NCI-H1092 treated with DMSO at 0.1 percent for 48 hours (cell line): ENCODE measurements at places on chromosomes 13 and 19.

DNA sequence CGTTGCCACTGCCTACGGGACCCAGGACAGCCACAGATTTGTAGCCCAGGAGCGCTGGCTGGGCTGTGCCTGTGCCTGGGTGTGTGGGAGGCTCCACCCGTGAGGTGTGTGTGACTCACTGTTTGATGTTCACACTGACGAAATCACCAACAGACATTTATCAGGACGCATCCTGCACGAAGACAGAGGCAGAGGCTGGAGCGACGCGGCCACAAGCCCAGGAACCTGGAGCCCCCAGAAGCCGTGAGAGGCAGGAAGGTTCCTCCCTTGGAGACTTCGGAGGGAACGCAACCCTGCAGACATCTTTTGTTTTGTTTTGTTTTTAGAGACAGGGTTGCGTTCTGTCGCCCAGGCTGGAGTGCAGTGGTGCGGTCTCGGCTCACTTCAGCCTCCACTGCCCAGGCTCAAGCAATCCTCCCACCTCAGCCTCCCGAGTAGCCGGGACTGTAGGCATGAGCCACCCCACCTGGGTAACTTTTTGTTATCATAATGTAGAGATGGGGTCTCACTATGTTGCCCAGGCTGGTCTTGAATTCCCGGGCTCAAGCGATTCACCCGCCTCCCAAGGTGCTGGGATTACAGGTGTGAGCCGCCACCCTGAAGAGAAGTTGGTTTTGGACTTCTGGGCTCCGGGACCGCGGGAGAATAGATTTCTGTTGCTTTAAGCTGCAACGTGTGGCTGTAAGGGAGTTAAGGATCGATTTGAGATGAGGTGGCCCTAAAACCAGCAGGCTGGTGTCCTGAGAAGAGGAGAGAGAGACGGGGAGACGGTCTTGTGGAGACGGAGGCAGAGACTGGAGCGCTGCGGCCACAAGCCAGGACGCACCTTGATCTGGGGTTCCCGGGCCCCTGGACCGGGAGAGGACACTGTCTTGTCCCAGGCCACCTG, 24.9 kb upstream of the WDR18 start:
- no peak for DNase-seq

- no peak for DNase-seq
Observed at GRCh38 chr19:5205381-5205780, 135.2 kb downstream of the PTPRS start.

GRCh38 chr13:112859128-112859816, 109.7 kb upstream of the MCF2L start:
- DNase-seq, result no peak

DNA sequence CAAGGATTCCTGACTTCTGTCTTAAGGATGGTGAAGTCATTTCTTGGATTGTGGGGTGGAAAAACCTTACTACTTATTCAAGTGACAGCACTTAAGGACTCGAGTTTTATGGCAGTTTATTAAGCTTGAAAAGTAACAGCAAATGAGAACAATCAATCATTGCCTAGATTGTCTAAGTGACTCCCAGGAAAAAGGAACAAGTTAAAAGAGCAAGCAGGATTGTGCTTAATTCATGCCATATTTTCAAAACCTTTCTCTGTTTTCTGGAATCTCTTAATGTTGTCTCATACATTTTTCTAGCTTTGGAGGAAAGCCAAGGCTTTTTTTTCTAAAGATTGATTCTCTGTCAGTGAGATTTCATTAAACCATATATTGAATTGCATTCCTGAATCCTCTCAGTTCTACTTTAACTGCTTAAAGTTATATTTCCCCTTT, 236.2 kb upstream of the HTR2A start:
- no peak for DNase-seq

GRCh38 chr19:6464070-6464873, at the start of gene CRB3:
Gene CRB3, plus strand, starts transcription at chr19:6464271. Its CDS starts 431 bp downstream, at chr19:6464702.
- no peak for DNase-seq

- no peak for DNase-seq
Observed at GRCh38 chr19:37813340-37813739, 34.0 kb upstream of the ZNF573 start.

- DNase-seq, result no peak
Observed at GRCh38 chr13:37621811-37622361, 23.3 kb upstream of the POSTN start.

DNA sequence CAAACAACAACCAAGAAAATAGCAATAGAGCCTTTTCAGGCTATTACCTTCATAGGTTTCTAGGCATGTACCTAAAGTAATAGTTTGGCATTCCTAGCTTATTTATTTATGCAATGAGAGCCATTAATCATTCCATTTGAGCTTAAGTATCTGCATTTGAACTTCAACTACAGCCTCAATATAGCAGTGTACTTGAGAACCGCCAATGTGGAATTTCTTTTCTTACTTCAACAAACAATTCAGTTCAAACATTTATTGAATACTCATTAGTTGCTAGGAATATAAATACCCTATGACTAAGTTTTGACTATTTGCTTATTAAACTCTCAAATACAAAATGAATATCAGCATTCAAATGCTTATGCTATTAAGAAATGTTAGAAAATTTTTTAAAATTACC, 38.0 kb upstream of the FREM2 start:
- no peak for DNase-seq

DNA sequence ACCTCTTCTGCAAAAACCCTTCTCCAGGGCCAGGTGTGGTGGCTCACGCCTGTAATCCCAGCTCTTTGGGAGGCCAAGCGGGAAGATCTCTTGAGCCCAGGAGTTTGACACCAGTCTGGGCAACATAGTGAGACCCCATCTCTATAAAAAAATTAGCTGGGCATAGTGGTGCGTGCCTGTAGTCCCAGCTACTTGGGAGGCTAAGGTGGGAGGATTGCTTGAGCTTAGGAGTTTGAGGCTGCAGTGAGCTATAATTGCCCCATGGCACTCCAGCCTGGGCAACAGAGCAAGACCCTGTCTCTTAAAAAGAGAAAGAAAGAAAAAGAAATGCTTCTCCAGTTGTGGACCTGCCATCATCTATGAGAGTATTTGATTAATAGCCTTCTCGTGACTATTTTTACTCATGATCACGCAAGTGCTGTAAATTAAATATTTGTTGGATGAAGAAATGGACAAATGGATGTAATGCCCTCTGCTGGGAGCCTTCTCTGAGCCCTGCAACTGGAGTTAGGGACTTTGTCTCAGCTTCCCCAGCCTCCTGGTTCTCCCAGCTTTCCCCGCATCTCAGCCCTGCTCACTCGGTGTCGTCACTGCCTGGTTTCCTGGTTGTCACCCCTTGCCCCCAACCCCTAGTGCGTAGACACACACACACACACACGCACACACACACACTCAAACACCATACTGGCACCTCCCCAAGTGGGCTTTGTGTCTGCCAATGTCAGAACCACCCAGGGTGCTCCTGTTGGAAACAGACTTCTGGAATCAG, 12.2 kb downstream of the WIZ start:
- no peak for DNase-seq

- peak; percentile 97 for DNase-seq
Observed at GRCh38 chr19:5308451-5309437, 31.9 kb downstream of the PTPRS start.

GRCh38 chr13:74575729-74576125, 441.5 kb upstream of the KLF12 start:
- peak; percentile 80 for DNase-seq

- no peak for DNase-seq
Observed at GRCh38 chr19:46150606-46151005, 2.6 kb downstream of the IGFL2 start.

- no peak for DNase-seq
Observed at GRCh38 chr13:99955107-99955746, 16.3 kb downstream of the ZIC5 start.

- no peak for DNase-seq
Observed at GRCh38 chr13:66446413-66446812, 783.7 kb downstream of the PCDH9 start.

DNA sequence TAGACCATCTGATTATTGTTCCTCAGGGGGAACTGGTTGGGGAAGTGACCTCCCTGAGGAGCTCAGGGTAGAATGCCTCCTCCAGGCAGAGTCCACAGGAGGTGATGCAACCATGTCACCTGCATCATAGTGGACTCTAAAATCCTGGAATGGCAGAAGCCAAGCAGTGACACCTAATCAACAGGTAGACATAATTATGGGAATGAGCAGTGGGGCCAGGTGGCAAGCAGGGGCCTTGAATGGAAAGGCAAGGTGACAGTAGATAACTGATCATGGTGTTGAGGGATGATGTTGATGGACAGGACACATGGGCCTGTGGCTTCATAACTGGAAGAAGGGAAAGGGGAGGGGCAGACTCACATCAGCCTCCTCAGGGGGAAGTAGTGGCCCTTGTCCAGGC, 27.3 kb upstream of the IRS2 start:
- no peak for DNase-seq

DNA sequence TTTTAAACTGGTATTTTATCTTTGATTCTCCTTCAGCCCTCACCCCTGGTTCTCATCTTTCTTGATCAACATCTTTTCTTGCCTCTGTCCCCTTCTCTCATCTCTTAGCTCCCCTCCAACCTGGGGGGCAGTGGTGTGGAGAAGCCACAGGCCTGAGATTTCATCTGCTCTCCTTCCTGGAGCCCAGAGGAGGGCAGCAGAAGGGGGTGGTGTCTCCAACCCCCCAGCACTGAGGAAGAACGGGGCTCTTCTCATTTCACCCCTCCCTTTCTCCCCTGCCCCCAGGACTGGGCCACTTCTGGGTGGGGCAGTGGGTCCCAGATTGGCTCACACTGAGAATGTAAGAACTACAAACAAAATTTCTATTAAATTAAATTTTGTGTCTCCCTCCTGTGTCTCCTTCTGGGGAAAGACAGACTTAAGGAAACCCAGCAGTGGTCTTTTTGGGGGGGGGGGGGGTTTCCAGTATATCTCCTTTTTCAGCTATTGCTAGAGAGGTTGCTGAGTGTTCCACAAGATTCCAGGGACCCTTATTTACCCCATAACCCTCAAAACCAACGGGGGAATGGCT, 1.5 kb upstream of the RAD23A start:
- DNase-seq, result no peak

- DNase-seq, result no peak
Observed at GRCh38 chr19:11091703-11092153, 2.5 kb downstream of the LDLR start.

- DNase-seq, result no peak
Observed at GRCh38 chr13:113040597-113041292, 64.8 kb upstream of the F7 start.

- no peak for DNase-seq
Observed at GRCh38 chr19:19463348-19464117, 51.8 kb downstream of the TSSK6 start.

DNA sequence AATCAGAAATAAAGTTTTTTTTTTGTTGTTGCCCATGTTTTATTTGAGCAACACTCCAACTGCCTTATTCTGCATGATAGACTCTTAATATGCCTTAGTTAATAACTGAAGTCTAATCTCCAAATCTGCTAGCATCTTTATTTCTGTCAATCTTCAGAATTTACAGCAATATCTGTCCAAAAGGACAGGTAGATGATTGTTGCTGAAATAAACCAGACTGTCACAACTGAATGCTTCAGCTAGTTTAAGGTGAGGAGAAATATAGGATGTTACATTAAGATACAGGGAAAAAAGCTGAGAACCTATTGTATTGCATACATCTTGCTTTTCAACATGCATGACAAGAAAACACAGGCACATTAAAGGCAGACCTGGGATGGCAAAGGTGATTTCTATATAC, 204.3 kb downstream of the SLITRK1 start:
- DNase-seq, result no peak

DNA sequence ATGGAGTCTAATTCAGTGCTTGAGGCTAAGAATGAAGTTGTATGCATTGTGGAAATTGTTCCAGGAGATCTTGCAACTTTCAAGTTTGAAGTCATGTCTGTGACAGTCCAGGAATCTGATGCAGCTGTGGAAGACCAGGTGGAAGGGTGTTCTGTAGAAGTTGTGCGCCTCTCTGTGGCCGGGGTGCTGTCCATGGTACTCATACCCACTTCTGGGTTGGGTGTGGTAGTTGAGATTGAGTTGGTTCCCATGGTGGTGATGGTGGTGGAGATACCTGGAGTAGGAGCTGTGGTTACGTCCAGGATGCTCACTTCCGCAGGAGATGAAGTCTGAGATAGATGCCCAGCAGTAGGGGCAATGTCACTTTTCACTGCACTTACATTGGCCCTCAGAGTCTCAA, 44.3 kb downstream of the MUC16 start:
- no peak for DNase-seq

- DNase-seq, result no peak
Observed at GRCh38 chr13:110200276-110200870, 106.6 kb downstream of the COL4A1 start.

- no peak for DNase-seq
Observed at GRCh38 chr13:99989276-99990125, 7.9 kb downstream of the ZIC2 start.

GRCh38 chr13:81395368-81395767, 1054.4 kb upstream of the SPRY2 start:
- DNase-seq, result no peak

GRCh38 chr13:23817830-23818229, 71.4 kb downstream of the MIPEP start:
- no peak for DNase-seq

DNA sequence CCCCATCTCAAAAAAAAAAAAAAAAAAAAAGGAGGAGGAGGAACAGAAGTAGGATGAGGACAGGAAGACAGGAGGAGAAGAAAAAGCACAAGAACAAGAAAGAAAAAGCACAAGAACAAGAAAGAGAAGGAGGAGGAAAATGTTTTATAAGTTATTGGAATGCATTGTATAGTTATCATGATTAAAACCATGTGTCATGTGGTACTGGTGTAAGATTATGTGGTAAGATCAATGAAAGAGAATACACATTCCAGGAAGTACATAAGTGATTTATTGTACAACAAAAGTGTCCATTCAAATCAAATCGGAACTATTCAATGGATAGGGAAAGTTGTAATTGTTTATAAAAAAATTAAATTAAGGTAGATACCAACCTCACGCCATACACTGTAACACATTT, 167.7 kb downstream of the MZT1 start:
- DNase-seq, result no peak

GRCh38 chr13:94829837-94830365, 117.6 kb upstream of the SOX21 start:
- no peak for DNase-seq

DNA sequence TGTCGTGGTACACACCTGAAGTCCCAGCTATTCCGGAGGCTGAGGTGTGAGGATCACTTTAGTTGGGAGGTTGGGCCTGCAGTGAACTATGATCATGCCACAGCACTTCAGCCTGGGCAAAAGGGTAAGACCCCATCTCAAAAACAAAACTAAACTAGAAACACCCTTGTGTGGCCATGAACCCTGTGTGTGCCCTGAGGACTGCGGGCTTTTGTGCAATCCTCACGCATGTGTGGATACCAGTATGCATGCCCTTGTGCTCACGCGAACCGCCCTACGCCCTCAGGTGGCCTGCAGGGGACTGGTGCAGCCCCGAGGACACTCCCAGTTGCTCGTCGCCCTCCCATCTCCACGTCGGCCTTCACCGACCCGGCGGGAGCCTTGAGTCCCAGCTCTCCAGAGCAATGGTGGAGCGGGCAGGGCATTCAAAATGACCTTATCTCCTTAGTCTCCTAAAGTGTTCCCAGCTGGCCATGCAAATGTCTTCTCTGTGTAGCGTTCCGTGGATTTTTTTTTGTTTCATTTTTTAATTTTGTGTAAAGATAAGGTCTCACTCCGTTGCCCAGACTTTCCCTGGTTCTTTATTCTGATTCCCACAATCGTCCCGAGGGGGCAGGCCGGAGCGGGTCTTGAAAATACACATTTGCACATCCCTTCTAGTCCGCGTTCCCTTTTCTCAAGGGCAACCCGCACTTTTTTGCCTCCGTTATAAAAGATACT, 868 bp upstream of the EGLN2 start:
- peak; percentile 32 for DNase-seq
